Hematopoietic multipotent progenitor cell treated with erythropoietin and hydrocortisone succinate and interleukin-3 and kit ligand, for 6 days (in vitro differentiated cells): ENCODE measurements at places on chromosomes 1 and 21.

DNA sequence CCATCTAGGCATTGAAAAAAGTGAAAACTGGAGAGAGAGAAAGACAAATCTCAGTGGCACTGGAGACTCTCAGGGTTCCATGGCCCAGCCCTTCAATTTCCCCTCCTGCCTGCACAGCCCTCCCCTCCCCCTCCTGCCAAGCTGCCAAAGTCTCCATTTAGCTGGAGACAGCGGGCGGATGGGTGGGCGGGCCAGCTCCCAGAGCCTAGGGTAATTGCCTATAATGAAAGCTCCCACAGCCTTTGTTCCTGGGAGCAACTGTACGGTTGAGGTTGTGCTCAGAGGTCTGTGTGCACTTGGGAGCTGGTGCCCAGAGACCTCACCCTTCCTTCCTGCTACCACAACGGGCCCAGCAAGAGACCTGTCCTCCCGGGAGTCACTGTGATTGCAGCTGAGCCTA is 89.6 kb downstream of the NAV1 start:
- DNase-seq: no peak

DNA sequence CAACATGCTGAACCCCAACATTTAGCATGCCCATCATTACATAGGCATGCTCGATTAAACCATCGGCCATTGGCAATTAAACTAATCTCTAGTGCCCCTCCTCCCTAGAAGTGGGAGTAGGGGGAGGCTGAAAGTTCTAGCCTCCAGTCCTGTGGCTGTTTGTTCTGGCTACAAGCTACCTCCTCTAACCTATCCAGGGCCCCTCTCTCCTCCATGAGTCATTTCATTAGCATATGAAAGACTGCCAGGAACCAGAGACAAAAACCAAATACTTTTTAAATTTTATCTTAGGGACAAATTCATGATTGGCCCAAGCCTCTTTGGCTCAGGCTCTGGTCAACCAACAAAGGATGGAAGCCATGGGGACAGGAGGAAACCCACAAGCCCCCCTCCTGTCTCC is 231.1 kb downstream of the CACNA1E start:
- DNase-seq: no peak

DNA sequence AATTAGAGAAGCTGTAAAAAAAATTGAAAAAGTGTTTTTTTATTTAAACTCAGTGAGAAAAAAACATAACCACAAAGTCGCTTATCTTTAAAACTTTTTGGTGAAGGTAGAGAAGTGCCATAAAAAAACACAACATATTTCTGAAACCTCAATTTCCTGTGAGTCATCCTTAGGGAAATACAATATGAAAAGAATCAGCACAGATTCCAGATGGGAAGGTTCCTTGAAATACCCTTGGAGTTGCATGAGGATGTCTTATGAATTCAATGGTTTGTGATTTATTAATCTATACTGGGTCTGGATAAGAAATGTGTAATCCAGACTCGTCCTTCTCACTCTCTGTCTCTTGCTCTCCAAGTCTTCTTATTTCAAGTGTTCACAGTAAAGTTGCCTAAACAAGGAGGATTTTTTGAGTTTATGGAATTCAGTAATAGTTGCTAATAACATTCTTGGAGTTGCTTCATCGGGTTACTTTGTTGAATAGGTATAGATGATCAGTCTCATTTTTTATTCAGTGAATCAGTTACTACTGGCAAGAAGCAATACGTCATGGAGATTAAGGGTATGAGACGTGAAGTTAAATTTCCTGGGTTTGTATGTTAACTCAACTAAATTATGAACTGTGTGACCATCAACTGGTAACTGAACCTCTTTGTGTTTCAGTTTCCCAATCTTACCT is 191.4 kb downstream of the KCNK2 start:
- no peak for DNase-seq

- DNase-seq: no peak
Observed at GRCh38 chr1:162541619-162542141, 19.8 kb upstream of the UAP1 start.

- DNase-seq: no peak
Observed at GRCh38 chr1:40422630-40423263, 27.5 kb upstream of the ZFP69B start.

GRCh38 chr1:61310538-61310937 is 228.2 kb downstream of the NFIA start:
- DNase-seq: no peak

DNA sequence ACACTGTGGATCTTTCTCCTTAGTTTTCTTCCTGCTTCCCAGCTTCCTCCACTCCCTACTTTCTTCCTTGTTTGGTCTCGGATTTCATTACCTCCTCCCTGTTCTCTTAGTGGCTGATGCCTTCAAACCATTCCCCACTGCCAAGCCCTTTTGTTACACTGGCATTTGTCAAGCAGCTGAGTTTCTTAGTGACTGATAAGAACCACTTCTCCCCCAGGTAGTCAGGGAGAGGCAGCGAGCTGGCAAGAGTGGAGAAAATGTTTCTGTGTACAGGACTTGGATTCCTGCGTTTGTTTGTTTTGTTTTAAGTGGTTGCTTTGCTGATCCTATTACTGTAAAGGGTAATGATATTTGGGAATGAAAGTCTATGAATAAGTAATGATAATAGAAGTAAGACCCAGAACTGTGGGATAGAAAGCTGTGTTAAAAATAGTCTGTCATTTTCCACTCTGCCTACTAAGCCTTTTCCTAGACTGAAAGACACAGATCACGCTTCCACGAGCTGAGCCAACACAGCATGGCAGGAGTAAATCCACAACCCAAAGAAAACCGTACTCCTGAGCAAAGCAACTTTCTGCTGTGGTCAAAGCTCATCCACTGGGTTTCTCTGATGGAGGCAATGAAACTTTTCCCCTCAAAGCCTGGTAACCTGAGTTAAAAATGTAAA is 10.1 kb upstream of the SERTAD4 start:
- DNase-seq: no peak

DNA sequence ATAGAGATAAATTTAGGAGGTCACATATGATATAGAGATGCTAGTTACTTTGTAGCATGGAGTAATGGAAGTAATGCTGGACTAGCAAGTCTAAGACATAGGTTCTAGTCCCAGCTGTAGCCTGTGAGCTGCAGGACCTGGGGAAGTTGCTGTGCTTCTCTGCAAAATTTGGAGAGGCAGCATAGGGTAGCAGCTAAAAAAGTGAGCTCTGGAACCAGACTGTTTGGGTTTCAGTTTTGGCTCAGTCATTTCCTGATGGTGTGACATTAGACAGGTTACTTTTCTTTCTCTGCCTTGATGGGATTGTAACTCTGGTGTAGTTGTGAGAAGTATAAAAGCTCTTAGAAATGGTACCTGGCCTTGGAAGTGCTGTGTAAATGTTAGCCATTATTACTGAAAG is 3.3 kb downstream of the METTL13 start:
- no peak for DNase-seq

- DNase-seq: peak; percentile 59
Observed at GRCh38 chr1:234475167-234475793, 3.7 kb downstream of the TARBP1 start.

DNA sequence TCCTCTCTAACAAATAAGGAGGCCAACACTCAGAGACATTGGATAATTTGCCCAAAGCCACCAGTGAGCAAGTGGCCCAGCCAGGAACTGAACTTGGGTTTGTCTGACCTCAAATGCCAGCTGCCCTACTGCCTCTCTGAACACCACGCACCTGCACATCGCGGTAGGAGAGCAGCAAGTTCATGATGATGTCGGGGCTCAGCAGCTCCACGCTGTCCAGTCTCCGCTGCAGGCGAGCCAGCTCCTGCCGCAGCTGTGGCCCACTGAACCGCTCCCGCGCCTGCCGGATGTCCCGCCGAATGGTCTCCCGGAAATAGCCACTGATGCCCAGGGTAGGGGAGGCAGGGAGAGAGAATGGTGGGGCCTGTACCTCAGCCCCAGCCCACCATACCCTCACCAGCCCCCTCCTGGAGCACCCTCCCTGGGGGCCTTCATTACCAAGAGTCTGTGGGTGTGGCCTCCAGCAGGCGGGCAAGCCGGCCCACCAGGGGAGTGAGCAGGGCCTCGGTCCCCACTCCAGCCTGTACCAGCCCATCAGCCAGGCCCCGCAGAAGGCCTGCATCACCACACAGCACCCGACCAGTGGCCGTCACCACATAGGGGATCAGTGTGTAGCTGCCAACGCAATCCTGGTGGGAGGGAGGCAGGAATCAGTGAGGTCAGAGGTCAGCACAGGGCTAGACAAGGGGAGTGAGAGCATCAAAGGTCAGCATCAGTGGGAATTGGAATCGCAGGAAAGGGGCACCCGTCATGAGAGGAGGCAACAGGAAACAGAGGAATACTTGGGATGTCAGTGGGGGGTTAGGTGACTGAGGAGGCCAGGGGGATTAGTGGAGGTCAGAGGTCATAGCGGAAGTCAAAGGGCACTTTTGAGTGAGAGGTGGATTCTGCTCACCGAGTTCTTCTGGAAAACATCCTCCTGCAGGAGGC is 2.7 kb downstream of the MAP3K6 start:
- no peak for DNase-seq

GRCh38 chr1:171884475-171884874 is 43.2 kb downstream of the DNM3 start:
- no peak for DNase-seq

- DNase-seq: no peak
Observed at GRCh38 chr1:201127755-201128455, 921 bp upstream of the ASCL5 start.

DNA sequence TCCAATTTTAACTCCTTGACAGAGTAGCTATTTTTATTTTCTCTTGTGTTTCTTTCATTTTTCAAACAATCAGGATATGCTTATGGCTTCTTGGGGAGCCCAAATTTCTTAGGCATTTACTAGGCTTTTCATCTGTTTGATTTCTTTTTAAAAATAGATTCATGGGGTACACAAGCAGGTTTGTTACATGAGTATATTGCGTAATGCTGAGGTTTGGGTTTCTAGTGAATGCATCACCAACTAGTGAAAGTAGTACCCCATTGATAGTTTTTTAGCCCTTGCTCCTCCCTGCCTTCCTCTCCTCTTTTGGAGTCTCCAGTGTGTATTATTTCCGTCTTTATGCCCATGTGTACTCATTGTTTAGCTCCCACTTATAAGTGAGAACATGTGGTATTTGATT is 190.7 kb downstream of the CENPF start:
- no peak for DNase-seq

- DNase-seq: no peak
Observed at GRCh38 chr1:98452162-98452561, 209.4 kb upstream of the SNX7 start.

DNA sequence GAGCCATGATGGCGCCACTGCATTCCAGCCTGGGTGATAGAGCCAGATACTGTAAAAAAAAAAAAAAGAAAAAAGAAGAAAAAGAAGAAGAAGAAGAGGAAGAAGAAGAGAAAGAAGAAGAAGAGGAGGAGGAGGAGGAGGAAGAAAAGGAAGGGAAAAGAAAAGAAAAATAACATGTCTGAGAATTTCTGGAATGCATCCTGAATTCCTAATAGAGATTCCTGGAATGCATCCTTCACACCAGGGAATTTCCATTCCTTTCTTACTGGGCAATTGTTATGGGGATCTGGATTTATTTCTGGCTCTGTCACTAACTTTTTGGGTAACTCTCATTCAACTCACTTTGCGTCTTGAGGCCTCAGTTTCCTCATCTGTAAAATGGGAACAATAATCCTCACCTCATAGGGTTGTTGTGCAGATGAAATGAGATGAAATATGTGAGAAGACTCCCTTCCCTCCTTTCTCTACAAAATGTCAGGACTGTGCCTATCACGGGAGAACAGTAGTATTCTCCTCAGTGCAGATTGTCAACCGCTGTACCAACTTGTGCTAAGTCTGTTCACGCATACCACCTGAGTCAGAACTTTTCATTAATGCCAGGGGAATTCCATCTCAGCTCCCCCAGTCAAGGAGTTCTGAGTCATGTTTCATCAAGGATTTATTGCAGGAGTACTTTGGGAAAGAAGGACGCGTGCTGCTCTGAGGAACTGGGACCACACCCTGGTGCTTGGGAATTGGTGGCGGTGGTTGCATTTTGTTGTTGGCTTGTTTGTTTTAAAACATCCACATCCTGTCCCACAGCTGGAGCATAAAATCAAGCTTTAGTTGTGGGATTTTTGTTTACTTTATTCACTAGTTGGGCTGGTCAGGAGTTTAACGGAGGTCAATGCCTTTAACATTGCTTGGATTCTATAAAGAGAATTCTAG is 42.4 kb upstream of the ROR1 start:
- no peak for DNase-seq

DNA sequence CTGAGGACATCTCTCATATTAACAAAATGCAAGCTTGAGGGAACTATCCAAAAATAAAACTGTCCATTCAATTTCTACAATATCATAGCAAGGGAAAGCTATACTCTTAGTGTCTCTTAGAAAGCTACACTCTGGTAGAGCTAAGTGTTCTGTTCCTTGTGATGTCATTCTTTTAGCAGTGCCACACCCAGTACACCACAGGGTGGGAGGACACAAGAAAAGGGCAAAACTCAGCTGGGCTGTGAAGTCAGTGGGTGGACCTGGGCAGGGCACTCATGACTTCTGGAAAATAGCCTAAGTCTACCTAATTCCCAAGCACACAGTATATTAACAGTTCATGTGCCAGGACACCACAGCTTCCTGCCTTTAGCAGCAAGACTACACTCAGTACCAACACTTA is 42.2 kb upstream of the TNFSF4 start:
- DNase-seq: peak; percentile 27

- DNase-seq: no peak
Observed at GRCh38 chr21:45451771-45452182, 46.8 kb downstream of the COL18A1 start.

- no peak for DNase-seq
Observed at GRCh38 chr1:65658122-65658521, 134.6 kb upstream of the PDE4B start.

DNA sequence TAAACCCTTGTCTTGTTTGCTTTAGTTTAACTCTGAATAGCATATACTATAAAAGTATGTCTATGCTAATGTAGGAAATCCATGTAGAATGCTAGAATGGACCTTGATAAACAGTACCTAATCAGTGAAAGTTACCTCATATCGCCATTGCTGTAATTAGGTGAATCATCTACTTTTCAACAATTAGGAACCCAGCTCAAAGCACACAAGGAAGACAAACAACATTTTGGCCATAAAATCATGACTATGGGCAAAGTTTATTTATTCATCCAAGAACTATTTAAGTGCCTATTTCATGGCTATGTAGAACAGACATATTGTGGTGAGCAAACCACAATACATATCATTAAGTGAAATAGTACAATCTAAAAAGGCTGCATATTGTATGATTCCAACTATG is 1043.2 kb downstream of the BRINP3 start:
- DNase-seq: no peak

DNA sequence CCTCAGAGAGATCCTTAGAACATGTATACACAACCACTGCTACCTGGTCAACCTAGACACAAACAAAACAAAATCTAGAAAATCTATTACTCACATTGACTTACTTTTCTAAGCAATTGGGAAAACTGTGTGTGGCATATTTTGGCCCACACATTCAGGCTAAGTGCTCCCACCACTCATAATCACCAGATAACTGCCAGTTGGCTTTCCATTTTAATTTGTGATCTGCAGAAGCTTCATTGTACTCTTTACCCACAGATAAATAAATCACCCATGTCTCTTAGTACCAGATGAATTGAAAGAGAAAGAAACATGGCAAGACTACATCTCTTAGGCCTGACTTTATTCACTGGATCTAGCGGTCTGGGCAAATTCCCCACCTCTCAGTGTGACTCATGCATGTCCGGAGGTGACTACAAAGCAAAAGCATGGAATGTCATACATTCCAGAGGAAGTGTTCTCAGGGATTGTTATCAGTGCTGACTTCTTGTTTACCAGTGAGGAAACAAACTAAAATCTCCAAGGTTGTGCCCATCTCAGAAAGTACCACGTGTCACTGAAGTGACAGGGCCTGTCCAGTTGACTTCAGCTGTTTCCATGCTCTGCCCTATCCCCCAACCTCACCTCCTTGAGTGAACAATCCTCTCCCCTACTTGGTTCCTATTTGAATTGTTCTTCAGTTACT is 52.4 kb upstream of the BCL10 start:
- no peak for DNase-seq
